ENCODE measurements at places on chromosomes 3 and 15. TPM values are rescaled to one million over a fixed set of nuclear protein-coding genes. Genes with fewer than 3 reads are reported as not detected.
A peak's percentile ranks its signal among the peaks of the same experiment; 100 is the strongest.

- no peak for DNase-seq
- H3K36me3 ChIP-seq, result no peaks in the 10 kb centered on the region
- no peaks in the 10 kb centered on the region for H3K27me3 ChIP-seq
- H3K27ac ChIP-seq, result peak overlapping the region; percentile 55
- H3K4me3 ChIP-seq, result no peak overlapping the region
Observed at GRCh38 chr15:85482894-85483293, 102.5 kb downstream of the AKAP13 start.

DNA sequence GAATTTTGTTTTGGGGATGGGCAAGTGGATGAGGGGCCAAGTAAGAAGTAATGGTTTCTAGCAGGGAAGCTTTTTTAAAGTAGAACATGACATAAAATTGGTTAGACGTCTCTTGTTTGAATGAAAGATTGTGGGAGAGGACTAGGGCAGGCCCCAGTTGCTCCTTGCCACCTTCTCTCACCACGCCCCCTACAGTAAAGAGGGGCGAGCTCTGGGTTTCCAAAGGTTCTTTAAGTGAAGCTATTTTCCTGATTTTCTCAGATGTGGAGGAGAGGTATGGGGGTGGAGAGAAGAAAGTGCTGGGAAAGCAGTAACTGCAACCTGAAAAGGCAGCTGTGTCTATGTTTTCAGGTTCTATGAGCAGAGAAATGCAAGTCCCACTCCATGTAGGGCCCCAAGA, 32.6 kb upstream of the SKIL start:
- no peak for DNase-seq
- no peak overlapping the region for H3K4me3 ChIP-seq
- no peaks in the 10 kb centered on the region for H3K27me3 ChIP-seq
- no peaks in the 10 kb centered on the region for H3K4me1 ChIP-seq

- H3K4me1 ChIP-seq, result peaks cover 33% of the 10 kb centered on the region
- DNase-seq, result no peak
- H3K4me3 ChIP-seq, result no peak overlapping the region
- no peaks in the 10 kb centered on the region for H3K27me3 ChIP-seq
- no peaks in the 10 kb centered on the region for H3K36me3 ChIP-seq
- H3K27ac ChIP-seq, result peak overlapping the region; percentile 1
Observed at GRCh38 chr15:85421116-85421925, 40.9 kb downstream of the AKAP13 start.

DNA sequence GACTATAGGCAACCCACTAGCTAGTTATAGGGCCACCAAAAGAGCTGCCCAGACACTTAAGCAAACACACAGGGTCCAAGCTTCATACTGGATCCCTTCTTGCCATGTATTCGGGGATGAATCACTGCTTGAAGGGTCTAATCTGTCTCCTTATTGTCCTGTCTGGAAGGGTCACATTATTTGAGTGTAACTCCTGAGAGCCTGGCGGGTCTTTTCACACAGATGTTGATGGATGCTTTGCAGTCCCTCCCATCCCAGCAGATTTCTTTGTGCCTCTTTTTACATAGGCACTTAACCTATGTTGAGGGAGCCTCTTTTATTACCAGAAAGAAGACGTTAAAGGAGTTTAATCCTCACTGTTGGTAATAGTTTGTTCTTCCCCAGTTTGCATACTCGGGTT, 56.6 kb downstream of the BBX start:
- H3K36me3 ChIP-seq, result no peaks in the 10 kb centered on the region
- no peak overlapping the region for H3K4me3 ChIP-seq
- H3K27ac ChIP-seq, result no peak overlapping the region
- DNase-seq, result no peak
- H3K27me3 ChIP-seq, result no peaks in the 10 kb centered on the region

RAMAC gene
- 7.1 TPM for total RNA-seq

GRCh38 chr3:123397921-123398785, 50.7 kb downstream of the ADCY5 start:
- H3K27me3 ChIP-seq, result no peaks in the 10 kb centered on the region
- no peaks in the 10 kb centered on the region for H3K36me3 ChIP-seq
- H3K4me1 ChIP-seq, result no peaks in the 10 kb centered on the region
- H3K27ac ChIP-seq, result no peak overlapping the region
- no peak overlapping the region for H3K4me3 ChIP-seq
- no peak for DNase-seq

DNA sequence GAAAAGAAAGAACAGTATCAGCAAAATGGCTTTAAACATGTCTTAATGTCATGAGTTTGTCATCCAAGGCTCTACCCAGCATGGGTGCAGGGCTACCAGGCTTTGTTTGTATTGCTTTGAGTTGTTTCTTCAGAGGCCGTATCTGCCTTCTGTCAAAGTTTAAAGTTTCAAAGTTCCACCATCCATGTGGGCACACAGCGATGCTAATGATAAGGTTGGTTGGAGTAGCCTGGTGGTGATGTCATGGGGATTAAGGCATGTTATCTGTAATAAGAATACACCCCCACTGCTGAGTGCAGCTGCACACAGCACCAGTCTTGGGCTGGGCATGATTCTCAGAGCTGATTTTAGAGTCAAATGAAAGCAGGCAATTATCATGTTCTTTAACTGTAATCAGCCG, 72.0 kb upstream of the LRTM1 start:
- no peak overlapping the region for H3K4me3 ChIP-seq
- no peaks in the 10 kb centered on the region for H3K36me3 ChIP-seq
- no peaks in the 10 kb centered on the region for H3K27me3 ChIP-seq

GOLGA6D gene
- not detected for total RNA-seq

DNA sequence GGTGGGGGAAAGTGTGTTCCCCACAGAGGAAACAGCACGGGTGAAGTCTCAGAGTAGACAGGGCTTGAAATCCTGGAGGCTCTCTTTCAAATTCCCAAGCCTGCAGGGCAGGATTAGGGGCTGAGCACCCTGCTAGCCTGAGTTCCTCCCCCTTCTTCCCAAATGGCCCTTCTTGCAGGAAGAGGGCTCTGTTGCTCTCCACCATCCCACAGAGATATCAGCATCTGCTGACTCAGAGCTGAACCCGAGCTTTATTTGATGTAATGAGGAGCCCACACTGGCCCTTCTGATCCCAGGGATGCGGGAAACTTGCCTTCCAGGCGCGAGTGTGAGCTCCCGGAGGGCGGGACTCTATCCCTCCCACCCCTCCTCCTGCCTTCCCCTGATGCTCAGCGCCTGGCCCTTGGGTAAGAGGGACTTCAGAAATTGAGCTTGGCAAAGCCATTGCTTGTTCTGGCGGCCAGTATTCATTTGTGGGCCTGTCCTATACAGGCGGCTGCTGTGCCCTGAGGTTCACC, 1.4 kb upstream of the STRA6 start:
- H3K27me3 ChIP-seq, result no peaks in the 10 kb centered on the region
- no peaks in the 10 kb centered on the region for H3K36me3 ChIP-seq
- no peaks in the 10 kb centered on the region for H3K4me1 ChIP-seq
- H3K4me3 ChIP-seq, result no peak overlapping the region

NEK4 gene
- total RNA-seq, result 12.2 TPM

DNA sequence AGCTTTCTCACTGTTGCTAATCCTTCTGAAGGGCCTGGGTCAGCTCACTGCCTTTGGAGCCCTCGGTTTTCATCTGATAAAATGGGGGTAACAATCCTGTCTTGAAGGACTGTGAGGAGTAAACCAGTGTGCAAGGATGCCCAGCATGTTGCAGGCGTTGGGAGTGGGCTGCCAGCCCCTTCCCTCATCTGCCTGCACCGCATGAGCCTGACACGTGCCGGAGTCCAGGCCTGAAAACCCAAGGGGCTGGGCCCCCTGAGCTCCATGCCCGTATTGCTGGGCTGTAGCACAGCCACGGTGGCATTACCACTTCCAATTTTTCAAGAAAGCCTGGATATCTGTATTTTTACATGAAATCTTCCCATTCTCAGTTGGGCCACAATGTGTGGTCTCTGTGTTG, 98.1 kb downstream of the DNAJB8 start:
- no peak overlapping the region for H3K27ac ChIP-seq
- H3K27me3 ChIP-seq, result no peaks in the 10 kb centered on the region
- no peak for DNase-seq
- H3K4me3 ChIP-seq, result no peak overlapping the region
- H3K36me3 ChIP-seq, result no peaks in the 10 kb centered on the region

DNA sequence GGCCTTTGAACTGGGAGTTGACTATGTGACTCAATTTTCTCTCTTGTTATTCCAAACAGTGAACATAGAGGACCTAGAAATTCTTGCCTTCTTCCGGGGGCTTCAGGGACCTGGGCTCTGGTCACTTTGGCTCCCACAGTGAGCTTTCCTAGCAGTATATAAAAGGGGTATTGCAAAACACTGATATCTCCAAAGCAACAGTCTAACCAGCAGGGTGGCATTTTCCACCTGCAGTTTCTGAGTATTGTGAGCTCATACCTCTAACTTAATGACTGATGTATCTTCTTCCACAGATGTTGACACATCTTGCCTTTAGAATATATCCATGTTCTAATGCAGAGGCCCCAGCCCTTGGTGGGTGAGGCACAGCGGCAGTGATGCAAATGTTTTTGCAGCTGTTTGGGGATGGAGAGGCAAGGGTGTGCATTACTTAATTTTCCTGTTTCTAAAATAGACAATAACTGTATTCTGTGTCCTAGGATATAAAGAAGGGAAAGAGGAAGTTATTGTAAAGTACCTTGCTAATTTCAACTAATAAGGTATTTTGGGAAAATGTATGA, 45.7 kb upstream of the ADGRG7 start:
- no peaks in the 10 kb centered on the region for H3K36me3 ChIP-seq
- no peak for DNase-seq
- no peak overlapping the region for H3K27ac ChIP-seq

CCRL2 gene
- total RNA-seq, result 0.24 TPM

DNA sequence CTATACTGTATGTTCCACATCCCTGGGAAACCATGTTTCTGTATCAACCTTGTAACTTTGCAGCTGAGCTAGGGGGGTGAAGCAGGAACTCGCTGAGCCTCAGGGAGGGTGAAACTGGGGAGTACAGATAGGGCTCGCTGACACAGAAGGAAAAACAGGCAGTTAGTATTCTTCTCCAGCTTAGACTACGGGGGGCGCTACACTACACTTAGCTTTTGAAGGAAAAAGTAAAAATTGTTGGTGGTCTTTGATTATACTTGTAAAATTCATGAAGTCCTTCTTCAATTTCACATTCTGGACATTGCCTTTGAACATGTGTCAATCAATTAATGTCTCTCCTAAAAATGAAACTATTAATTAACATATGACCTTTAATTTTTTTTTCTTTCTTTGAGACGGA, 73.5 kb upstream of the RGMA start:
- H3K27ac ChIP-seq, result no peak overlapping the region
- DNase-seq, result no peak
- H3K36me3 ChIP-seq, result no peaks in the 10 kb centered on the region
- no peaks in the 10 kb centered on the region for H3K4me1 ChIP-seq
- no peak overlapping the region for H3K4me3 ChIP-seq

PLA2G4D gene
- total RNA-seq, result 0.09 TPM

ESYT3 gene
- 1.8 TPM for total RNA-seq

PCCB gene
- total RNA-seq, result 24.2 TPM

- no peak overlapping the region for H3K27ac ChIP-seq
- H3K4me1 ChIP-seq, result no peaks in the 10 kb centered on the region
- no peak for DNase-seq
- no peaks in the 10 kb centered on the region for H3K36me3 ChIP-seq
- H3K4me3 ChIP-seq, result no peak overlapping the region
- no peaks in the 10 kb centered on the region for H3K27me3 ChIP-seq
Observed at GRCh38 chr3:167973901-167974300, 121.8 kb downstream of the GOLIM4 start.

TMEM40 gene
- total RNA-seq, result not detected

DNA sequence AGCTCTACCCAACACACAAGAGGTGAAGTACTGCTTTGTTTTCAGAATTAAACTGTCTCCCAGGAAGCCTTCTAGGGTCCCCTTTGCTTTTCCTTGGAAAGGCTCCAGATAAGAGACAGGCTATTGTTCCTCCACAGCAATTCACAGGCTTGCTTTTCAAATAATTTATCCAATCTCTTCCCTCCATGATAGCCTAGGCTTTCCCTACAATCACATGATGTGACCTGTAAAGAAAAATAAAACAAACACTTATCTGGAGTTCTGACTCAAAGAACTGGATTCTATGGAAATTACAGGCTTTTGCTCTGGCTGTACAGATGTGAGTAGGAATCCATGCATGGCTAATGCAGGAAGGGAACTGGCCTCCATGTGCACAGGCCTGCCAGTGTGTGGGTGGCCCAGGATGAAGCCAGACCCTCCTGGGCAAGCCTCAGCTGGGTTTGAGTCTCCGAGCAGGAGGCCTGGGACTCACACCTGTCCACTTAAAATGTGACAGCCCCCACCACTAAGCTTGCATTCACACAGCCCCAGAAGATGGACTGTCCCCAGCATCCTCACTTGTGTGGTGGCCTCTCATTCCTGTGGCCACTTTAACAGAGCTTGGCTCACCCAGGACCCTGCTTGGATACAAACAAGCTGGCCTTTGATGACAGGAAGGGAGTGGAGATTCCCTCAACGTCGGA, 75.8 kb upstream of the LEKR1 start:
- H3K27me3 ChIP-seq, result no peaks in the 10 kb centered on the region
- H3K4me3 ChIP-seq, result no peak overlapping the region
- no peaks in the 10 kb centered on the region for H3K4me1 ChIP-seq
- DNase-seq, result no peak

- H3K4me1 ChIP-seq, result no peaks in the 10 kb centered on the region
- no peak for DNase-seq
- H3K27ac ChIP-seq, result no peak overlapping the region
- no peaks in the 10 kb centered on the region for H3K27me3 ChIP-seq
- H3K36me3 ChIP-seq, result no peaks in the 10 kb centered on the region
- no peak overlapping the region for H3K4me3 ChIP-seq
Observed at GRCh38 chr3:54536450-54536849, 391.4 kb downstream of the LRTM1 start.

STRA6 gene
- total RNA-seq, result not detected
